Hematopoietic multipotent progenitor cell treated with erythropoietin and hydrocortisone succinate and interleukin-3 and kit ligand, for 17 days (in vitro differentiated cells): ENCODE measurements at places on chromosomes 4 and X.

GRCh38 chr4:130080872-130081451 lies 985.0 kb downstream of the C4orf33 start:
- DNase-seq: no peak

DNA sequence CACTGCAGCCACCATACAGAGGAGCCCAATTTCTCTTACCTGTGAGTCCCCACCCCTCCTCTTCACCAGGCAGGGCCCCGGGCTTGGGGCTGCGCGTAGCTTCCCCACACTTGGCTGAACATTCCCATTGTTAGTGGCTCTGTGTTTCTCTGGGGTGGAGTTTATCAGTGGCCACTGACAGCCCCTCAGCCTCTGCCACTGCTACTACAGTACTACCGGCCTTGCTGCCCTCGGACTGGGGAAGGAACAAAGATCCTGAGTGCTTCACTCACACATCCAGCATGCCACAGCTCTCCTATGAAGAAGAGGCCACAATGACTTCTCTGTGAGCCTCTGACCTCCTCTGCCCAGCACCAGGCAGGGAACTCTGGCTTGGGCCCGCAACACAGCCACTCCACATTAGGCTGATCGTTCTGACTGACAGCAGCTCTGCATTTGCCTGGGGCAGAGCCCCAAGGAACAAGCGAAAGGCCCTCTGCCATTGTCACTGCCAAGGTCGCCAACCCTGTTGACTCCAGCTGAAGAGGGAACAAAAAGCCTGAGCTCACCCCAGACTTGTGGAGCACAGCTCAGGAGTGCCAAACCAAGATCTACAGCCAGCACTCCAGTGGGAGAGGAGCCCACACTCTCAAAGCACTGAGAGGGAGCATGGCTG lies 24.0 kb downstream of the ABCB7 start:
- no peak for DNase-seq

- DNase-seq: no peak
Observed at GRCh38 chr4:111020961-111021360, 398.1 kb upstream of the PITX2 start.

- peak; percentile 59 for DNase-seq
Observed at GRCh38 chr4:167021545-167022155, 212.6 kb downstream of the SPOCK3 start.

DNA sequence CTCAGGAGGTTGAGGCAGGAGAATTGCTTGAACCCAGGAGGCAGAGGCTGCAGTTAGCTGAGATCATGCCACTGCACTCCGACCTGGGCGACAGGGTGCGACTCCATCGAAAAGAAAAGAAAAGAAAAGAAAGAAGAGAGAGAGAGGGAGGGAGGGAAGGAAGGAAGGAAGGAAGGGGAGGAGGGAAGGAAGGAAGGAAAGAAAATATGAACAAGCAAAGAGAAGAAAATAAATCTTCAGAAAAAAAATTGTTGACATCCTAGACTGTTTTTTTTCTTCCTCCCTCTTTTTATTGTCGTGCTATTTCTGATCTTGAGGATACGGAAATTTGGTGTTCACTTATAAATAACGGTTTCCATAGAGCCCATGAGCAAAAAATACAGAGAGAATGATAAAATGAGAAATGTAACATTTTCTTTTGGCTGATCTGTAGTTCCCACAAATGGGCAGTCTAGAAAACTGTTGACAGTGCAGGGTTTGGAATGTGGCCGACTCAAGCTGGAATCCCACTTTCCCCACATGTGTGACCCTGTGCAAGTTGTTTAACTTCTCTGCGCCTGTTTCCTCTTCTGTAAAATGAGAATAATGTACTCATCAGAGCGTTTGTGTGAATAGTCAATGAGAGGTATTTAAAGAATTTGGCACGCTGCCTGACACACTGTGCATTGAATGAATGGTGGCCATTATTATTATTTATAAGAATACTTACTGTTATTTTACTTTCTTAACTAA lies 19.4 kb downstream of the SORBS2 start:
- no peak for DNase-seq

- no peak for DNase-seq
Observed at GRCh38 chrX:155115174-155115819, 44.0 kb downstream of the BRCC3 start.

DNA sequence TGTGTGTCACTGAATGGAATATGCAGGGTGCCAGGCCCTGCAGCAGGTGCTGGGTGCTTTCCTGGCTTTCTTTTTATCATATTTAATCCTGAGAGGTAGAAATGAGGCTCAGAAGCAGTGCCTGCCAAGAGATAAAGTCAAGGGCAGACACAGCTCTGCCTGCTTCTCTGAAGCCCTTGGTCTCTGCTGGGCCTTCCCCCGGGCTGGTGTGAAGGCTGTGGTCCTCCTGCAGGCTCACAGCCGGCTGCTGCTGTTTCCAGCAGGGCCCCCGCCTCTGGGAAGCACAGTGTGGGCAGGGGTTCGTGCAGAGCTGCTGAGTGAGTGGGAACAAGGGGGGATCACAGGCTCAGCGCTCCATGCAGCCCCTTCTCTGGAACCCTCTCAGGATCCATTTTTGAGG lies 49.6 kb downstream of the TBC1D14 start:
- DNase-seq: no peak

GRCh38 chr4:147981305-147981704 lies 249.4 kb downstream of the ARHGAP10 start:
- no peak for DNase-seq

DNA sequence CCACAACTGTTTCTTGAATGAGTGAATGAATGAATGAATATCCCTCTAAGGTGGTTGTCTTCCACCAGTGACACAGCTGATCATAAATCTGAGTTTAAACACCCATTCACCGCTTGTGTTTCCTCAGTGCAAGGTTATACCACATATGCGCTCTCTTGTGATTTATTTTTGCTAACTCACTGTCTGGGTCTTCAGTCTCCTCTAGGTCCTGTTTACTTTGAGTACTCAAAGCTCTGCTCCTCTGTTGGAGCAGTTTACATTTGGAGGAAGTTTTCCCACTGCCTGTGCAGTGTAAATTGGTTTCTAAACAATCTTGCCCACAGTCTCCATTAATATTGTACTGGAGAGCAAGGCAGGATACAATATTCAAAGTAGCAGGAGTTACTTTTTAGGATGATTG lies 212.6 kb upstream of the JADE1 start:
- no peak for DNase-seq

DNA sequence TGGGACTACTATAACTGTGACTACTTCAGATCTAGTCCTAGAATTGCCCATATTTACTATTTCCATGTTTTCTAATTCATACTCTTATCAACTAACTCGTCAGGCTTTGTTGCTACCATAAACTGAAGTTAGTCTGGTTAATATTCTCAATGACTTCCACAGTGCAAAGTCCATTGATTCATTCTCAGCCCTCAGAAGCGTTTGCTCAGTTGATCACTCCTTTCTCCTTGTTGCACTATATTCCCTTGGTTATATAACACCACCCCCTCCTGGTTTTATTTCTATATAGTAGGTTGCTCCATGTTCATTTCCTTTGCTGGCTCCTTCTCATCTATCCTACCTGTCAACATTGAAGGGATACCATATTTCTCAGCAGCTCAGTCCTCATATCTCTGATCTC lies 27.2 kb upstream of the SLC6A14 start:
- no peak for DNase-seq

DNA sequence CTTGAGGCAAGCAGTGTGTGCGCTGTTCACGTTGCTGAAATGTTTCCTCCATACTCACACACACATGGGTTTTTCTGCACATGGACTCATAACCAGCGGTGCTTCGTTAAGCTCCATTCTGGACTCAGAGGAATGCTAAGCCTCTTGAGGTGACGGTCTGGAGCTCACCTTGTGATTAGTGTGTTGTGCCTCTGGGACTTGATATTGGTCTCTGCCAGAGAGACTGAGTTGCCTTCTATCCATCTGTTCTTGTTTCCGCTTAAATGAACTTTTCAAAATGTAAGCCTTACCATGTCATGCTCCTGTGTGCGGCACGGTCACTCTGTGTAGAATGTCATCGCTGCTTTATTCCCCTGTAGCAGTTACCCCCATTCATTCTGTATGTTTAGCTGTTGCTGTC lies 42.5 kb downstream of the ADD1 start:
- DNase-seq: no peak

GRCh38 chr4:171876636-171877035 lies 63.4 kb downstream of the GALNTL6 start:
- no peak for DNase-seq

DNA sequence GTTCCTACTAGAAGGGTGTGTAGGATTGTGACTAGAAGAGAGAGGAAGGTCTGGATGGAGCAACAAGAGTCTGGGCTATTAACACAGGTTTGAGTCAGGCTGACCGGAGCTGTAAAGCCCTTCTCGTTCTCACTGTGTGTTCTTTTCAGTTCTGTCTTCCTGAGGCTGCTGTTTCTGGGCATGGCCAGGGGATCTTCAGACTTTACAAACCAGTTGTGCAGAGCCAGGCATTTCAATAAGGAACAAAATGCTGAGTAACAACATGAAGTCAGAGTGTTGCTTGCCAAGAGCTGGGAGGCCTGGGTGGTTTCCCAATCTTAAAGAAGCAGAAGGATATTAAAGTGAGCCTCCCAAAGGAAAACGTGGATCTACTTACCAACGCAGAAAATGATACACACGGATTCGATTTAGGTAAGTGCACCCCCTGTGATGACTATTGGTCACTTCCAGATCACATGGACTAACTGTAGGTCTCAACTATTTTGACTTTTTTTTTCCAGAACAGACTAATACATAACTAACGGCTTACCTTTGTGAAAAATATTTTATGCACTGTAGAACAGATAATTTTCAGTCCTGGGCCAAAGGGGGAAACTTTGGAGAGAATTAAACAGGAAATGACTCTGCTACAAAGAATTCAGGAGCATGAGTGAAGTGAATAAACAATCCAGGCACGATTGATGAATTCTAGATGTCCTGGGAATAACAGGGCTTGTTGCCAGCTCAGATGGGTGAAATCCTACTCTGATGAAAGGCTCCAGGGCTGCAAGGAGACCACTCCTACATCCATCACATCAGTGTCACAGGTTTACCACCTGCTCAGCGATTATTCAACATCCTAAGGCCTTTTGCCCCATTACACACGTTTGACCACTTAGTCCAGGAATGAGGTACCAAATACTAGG lies 94.5 kb downstream of the ANXA3 start:
- peak; percentile 92 for DNase-seq

DNA sequence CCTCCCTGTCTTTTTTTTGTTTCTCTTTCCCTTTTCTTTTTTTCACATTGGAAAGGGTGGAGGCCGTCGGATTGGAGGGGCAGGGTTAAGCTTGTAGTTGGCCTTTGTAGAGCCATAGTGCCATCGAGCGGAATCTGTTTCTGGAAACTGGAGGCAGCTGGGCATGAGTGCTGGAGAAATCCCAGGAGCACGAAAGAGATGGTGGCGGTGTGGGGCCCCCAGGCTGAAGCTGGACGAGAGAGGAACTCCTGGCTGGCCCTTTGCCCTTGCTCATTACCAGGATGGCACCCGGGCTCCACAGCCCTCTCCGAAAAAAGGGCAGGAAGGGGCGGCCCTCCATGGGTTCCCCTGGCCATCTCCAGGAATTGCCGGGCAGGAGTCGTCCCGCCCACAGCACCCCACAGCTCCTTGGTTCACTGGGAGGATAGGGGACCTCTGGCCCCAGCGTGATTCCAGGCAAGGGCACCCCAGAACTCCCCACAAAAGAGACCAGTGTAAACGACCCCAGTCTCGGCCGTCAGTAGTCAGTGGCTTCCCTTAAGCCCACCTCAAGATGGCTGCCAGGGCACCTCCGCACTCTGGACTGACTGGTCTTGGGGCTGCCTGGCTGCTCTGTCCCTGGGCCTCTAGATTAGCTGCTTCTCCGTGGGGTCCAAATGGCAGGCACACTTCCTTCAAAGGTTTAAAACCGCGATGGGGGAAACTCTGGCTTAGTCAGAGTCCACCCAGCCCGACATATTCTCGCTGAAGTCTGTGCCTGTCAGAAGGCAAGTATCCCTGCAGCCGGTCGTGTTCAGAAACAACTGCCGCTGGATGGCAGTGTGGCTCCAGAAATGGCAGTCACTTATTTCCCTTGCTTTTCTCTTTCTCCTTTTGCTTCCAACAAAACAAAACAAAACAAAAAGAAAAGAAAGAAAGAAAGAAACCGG lies 74.1 kb downstream of the NBDY start:
- DNase-seq: peak; percentile 65

DNA sequence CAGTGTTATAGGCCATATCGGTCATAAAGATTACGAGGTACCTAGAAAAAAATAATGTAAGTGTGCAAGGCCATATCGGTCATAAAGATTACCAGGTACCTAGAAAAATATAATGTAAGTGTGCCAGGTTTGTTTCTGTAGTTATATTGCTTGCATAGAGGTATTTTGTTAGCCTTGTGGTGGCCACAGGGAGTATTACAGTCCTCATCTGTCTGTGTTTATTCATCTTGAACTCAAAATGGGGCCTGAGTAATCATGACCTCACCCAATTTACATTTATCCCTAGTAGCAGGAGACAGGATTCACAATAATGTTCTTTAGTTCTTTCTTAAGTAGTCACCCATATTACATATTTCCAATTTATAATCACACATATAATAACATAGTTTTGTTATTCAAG lies 459.7 kb downstream of the MID1IP1 start:
- DNase-seq: no peak

DNA sequence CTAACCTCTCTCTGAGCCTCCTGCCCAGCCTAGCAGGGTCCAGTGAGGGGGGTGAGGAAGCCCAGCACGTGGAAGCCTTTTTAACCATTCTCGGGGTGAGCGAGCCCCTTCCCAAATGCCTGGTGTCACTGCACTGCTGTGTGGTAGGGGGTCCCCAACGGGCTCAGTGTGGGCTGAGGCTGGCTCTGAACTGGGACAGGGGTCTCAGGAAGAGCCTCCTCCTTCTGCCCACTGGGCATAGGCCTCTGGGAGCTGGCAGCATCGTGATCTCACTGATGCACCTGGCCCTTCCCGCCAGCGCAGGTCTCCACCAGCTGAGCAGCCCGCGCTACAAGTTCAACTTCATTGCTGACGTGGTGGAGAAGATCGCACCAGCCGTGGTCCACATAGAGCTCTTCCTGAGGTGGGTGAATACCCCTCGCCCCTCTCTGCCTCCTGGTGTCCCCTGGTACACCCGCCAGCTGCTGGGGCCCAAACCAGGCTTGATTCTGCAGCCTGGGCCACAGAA lies 12.6 kb downstream of the HTRA3 start:
- DNase-seq: no peak

- peak; percentile 85 for DNase-seq
Observed at GRCh38 chr4:87375719-87376291, 15.2 kb downstream of the HSD17B11 start.

DNA sequence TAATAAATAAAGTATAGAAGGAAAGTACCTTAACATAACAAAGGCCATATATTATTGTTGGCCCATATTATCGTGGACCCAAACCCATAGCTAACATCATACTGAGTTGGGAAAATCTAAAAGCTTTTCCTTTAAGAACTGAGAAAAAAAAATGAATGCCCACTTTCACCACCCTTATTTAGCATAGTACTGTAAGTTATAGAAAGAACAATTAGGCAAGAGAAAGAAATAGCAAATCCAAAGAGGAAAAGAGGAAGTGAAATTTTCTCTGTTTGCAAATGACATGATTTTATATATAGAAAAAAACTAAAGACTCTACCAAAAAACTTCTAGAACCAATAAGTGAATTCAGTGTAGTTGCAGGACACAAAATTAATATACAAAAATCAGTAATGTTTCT lies 1854.6 kb downstream of the PCDH7 start:
- DNase-seq: no peak
